ENCODE measurements at places on chromosomes 6 and 20.

DNA sequence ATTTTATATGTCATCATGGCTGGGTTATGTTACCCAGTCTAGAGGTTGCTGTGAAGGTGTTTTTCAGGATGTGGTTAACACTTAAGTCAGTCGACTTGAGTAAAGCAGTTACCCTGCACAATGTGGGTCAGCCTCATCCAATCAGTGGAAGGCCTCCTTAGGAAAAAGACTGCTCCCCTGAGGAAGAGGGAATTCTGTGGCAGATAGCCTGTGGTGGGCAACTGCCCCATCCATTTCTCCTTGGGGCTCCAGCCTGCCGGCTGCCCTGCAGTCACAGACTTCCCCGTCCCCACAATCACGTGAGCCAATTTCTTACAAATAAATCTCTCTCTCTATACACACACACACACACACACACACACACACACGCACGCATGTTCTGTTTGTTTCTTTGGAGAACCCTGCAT, 34.5 kb upstream of the MPC1 start:
- DNase-seq, result no peak

GRCh38 chr20:17485017-17485416, 46.2 kb downstream of the BFSP1 start:
- no peak for DNase-seq

- no peak for DNase-seq
These were observed 30.1 kb upstream of the CSNK2A1 start for GRCh38 chr20:573414-574296.

GRCh38 chr6:47275640-47276039, 34.1 kb downstream of the TNFRSF21 start:
- DNase-seq, result no peak

- no peak for DNase-seq
These were observed 39.6 kb downstream of the ESR1 start for GRCh38 chr6:151847064-151847463.

- no peak for DNase-seq
These were observed 1.4 kb downstream of the QKI start for GRCh38 chr6:163415620-163416556.

DNA sequence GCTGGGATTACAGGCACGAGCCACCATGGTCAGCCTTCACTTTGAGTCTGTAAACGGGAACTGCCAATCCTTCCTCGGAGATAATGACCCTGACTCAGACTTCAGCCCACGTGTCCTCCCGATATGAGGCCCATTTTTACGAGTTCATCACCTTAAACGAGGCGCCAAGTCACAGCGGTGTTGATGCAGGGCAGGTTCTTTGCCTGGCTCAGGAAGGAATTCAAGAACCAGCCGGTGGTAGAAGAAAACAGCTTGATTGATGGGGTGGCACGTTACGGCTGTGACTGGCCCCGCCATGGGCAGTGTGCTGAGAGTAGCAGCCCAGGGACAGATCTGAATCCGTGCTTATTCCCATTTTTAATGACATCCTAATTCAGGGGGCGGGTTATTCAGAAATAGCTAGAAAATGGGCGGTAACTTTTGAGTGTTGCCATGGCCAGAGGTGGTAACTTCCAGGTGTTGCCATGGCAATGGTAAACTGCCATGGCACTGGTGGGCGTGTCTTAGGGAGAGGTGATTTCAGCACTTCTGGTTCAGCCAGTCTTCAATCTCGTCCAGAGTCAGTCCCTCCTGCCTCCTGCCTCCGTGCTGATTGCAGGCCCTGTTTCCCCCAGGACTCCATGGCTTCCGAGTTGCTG, 9.1 kb upstream of the MAP1LC3A start:
- no peak for DNase-seq

DNA sequence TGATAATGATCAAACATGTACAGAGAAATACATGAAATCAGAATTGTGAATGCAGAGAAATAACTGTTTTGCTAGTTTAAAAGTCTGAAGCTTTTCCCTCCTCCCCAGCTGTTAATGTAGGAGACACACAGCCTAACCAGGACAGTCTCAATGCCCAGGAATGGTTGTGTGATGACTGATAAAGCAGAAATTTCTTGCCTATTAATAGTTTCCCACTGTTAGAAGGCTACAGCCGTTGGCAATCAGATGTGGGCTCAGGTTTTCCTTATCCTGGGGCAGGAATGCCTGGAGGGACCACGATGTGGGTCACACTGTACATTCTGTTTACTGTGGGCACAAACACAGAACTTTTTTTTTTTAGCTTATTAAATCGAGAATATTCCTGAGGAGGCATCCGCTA, 1.9 kb downstream of the PPP1R3D start:
- DNase-seq, result no peak

DNA sequence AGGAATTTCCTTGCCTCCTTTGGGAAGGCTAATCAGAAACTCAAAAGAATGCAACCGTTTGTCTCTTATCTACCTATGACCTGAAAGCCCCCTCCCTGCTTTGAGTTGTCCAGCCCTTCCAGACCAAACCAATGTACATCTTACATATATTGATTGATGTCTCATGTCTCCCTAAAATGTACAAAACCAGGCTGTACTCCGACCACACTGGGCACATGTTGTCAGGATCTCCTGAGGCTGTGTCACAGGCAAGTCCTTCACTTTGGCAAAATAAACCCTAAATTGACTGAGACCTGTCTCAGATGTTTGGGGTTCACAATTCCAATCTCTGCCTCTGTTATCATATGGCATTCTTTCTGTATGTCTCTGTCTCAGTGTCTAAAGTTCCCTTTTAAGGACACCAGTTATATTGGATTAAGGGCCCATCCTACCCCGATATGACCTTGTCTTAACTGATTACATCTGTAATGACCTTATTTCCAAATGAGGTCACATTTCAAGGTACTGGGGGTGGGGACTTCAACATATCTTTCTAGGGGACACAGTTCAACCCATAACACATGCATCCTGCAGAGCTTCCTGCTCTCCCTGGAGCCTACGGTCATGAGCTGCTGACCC, 513.5 kb upstream of the JARID2 start:
- no peak for DNase-seq

GRCh38 chr20:50595433-50595895, 85.3 kb downstream of the PTPN1 start:
- no peak for DNase-seq

GRCh38 chr20:59022754-59023153, 3.5 kb downstream of the TUBB1 start:
- no peak for DNase-seq

DNA sequence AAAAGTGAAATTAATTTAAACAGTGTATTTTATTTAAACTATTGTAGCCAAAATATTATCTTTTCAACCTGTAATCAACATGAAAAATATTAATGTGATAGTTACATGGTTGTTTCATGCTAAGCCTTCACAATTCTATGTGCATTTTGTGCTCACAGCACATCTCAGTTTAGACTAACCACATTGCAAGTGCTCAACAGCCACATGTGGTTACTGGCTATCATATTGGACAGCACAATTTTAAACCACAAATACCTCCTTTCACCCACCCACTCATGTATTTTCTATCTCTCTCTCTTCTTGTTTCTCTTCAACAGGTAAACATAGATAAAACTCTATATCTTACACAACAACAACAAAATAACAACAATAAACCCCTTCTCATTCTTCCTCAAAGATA, 12.5 kb upstream of the HS3ST5 start:
- DNase-seq, result no peak

DNA sequence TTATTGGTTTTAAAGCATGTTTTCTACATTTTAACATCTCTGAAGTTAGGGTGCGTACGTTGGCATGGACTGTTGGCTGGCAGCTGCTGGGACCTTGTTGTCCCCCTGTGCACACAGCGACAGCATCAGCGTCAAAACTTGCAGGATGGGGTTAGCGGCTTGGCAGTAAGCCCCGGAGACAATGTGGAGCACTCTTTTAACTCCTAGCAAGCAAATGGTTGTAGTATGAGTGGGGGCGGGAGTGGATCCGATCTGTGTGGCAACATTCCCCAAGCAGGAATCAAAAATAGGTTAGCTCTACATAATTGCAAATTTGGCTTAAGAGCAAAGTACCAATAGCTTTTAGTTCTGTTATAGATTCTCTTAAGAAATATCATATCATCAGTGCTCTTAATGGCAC, 70.1 kb downstream of the NRN1 start:
- no peak for DNase-seq

- DNase-seq, result no peak
These were observed 10.3 kb upstream of the TCP11 start for GRCh38 chr6:35151466-35151865.

DNA sequence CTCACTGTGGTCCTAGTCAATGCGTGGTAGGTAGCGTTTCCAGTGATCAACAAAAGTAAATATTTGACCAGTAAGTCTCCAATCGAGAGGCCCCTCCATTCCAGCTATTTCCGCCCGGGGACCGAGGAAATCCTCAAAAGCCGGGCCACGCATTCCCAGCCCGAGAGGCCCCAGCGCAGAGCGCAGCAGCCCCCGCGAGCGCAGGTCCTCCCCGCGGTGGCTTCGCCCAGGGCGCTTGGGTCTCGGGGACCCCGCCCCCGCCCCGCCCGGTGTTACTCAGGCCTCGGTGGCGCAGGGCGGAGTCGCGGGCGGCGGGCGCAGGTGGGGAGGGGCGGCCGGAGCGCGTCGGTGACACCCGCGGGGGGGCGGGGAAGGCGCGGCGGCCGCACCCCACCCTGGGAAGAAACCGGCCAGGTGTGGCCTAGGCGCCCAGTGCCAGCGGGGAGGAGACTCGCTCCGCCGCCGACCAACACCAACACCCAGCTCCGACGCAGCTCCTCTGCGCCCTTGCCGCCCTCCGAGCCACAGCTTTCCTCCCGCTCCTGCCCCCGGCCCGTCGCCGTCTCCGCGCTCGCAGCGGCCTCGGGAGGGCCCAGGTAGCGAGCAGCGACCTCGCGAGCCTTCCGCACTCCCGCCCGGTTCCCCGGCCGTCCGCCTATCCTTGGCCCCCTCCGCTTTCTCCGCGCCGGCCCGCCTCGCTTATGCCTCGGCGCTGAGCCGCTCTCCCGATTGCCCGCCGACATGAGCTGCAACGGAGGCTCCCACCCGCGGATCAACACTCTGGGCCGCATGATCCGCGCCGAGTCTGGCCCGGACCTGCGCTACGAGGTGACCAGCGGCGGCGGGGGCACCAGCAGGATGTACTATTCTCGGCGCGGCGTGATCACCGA, at the start of gene DSP:
DSP (plus strand) TSS at position 497 of the 890 bp plus-strand sequence; CDS start at position 742, 245 bp downstream.
- DNase-seq, result no peak

GRCh38 chr6:137414599-137414998, 79.6 kb downstream of the OLIG3 start:
- no peak for DNase-seq

GRCh38 chr20:47392721-47393073, 36.2 kb upstream of the ZMYND8 start:
- DNase-seq, result no peak

- no peak for DNase-seq
These were observed 37.7 kb downstream of the OSTM1 start for GRCh38 chr6:108036884-108037283.

DNA sequence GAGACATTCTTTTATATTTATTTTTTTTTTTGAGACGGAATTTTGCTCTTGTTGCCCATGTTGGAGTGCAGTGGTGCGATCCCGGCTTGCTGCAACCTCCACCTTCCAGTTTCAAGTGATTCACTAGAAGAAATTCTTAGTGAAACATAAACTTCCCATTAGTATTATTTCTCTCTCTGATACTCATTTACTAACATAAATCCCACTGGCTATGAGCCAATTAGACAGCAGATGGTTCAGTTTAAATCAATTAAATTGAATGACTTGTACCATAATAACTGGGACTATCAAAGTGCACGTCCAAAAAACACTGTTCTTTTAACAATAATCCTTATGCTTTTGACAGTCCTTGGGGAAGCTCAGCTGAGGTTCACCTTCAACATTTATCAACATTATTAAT, 111.2 kb upstream of the PTCHD4 start:
- DNase-seq, result no peak

DNA sequence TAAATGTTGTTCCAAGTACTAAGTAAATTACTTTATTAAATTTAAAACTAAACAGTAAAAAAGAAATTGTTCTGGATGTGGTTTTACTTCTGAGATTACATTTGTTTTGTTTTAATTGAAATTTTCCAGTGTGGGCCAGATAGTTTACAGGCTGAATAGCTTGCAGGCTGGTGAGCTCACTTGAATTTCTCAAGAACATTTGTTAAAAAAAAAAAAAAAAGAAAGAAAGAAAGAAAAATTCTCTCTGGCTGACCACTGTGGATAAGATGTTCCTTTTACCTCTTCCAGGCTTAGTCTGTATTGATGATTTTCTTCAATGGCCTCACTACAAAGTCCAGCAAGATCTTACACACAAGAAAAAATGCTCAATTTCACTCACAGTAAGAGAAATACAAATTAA, 85.4 kb downstream of the PLCG1 start:
- DNase-seq, result no peak

DNA sequence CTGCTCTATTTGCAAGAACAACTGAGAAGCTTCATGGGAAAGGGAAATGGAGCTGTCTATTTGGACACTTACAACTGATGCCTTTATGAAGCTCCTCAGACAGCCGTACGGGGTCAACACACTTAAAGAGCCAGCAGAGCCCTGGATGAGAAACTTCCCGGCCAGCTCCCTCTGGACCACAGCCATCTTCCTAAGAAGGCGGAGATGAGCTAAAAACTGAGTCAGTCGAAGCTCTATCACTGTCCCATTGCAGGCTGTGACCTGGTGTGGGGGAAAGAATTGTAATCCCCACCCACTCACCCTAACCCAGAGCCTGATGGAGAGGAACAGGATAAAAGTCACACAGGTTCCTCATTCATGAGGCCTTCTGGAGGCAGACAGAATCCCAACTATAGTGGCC, 360.4 kb upstream of the JARID2 start:
- DNase-seq, result no peak

- DNase-seq, result no peak
These were observed 342.5 kb upstream of the JARID2 start for GRCh38 chr6:14903176-14904038.

GRCh38 chr6:90663106-90663505, 76.2 kb upstream of the MAP3K7 start:
- no peak for DNase-seq

- DNase-seq, result no peak
These were observed 586.6 kb upstream of the BTBD3 start for GRCh38 chr20:11331096-11331495.

GRCh38 chr6:15256538-15257271, 10.8 kb downstream of the JARID2 start:
- DNase-seq, result no peak

GRCh38 chr6:32105433-32105832, 3.7 kb downstream of the TNXB start:
- no peak for DNase-seq
